ENCODE measurements at places on chromosomes 2 and 18.

- no peak for DNase-seq
These were observed 239.8 kb upstream of the MYT1L start for GRCh38 chr2:2570871-2571270.

DNA sequence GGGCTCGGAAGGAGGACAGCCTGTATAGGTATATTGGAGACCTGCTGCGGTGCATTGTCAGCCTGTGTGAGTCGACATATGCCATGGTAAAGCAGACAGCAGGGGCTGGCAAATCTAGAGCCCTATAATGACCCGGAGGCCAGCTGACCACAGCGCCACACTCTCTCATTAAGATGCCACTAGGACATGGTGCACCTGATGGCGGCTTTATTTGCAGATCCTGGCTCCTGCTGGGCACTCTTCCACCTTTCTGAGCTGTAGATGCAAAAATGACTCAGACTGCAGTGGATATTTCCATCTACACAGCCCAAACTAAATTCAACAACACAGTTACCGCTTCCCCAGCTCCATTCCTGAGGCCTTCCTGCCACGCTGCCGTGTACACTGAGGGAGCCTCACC is 389.9 kb downstream of the TNS1 start:
- DNase-seq: no peak

DNA sequence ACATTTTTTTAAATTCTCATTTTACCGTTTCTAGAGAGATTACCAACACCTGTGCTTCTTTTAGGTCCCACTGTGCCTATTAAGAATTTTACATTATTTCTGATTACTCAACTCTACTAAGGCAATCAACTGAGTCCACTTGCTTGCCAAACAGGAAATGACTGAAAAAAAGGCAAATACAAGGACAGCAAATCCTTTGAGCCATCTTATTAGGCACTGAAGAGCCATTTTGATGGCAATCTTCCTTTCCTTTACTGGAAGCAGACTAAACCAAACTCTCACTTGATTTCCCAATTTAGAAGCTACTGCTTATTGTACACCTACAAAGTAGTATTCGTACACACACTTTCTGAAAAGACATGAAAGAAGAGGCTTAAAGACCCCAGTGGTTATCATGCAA is 121.4 kb upstream of the COL3A1 start:
- DNase-seq: no peak

GRCh38 chr2:71997843-71998242 is 149.8 kb downstream of the CYP26B1 start:
- DNase-seq: no peak

DNA sequence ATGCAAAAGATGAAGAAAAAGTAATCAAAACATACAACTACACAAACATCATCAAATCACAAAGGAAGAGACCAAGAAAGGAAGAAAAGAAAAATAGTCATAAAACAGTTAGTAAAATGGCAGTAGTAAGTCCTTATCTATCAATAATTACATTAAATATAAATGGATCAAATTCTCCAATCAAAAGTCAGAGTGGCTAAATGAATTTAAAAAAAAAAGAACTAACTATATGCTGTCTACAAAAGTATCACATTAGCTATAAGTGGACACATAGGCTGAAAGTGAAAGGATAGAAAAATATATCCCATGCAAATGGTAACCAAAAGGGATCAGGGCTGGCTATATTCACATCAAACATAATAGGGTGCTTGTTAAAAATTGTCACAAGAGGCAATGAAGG is 116.5 kb downstream of the NOL4 start:
- DNase-seq: no peak

DNA sequence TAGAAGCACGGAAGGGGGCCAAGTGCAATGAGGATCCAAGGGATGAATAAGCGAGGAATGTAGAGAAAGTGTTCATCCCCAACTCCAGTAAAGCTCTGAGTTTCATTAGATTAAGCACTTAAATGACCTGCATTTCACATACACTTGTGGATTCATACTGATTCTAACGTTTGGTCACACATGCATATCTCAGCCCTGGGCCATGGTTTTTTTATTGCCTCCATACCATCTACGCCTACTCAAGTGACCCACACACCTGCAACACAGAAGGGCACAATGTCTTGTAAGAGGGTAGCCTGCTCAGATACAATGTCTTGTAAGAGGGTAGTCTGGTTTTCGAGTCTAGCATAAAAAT is 566 bp upstream of the MRPS5 start:
- no peak for DNase-seq

DNA sequence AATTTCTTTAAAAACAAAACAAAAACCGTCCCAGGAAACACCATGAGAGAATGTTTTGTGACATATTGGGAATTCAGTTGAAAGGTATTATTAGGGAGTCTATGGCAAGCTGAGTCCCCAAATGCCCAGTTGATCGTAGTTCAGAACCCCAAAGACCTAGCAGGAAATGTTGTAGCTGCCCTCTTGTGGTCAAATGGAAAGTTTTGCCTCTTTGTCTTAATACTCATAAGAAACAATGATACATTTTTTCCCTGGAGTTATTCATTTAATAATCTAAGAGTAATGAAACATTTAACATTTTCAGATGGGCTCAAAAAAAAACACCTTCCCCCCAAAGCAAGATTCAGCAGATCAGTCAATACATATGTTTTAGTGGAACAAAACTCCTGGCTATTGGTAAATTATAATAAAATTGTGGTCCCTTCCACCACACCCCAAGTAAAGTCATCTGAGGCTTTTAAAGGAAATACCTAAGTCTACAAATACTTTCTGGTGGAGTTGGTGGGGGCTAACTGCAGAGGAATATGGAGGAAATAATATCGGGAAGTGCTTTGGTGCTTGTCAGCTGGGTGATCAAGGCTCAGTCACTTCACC is 37.8 kb upstream of the EFEMP1 start:
- peak; percentile 45 for DNase-seq

DNA sequence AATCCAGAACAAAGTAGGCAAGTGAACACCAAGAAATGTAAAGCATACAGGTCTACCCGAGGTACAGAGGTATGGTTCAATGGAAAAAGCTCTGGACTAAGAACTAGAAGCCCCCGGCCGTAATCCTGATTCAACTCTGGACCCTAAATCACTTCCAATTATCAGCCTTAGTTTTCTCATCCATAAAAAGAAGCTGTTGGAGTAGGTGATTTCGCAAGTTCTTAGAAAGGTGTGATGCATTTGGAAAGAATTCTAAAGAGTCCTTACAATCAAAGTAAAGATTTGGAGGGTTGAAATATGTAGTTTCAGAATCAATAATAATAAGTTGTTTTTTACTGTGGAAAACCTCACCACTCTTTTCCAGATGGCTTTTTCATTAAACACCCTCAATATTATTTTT is 622.1 kb upstream of the ID2 start:
- DNase-seq: no peak

- DNase-seq: no peak
These were observed 21.6 kb downstream of the CIB4 start for GRCh38 chr2:26619521-26619951.

DNA sequence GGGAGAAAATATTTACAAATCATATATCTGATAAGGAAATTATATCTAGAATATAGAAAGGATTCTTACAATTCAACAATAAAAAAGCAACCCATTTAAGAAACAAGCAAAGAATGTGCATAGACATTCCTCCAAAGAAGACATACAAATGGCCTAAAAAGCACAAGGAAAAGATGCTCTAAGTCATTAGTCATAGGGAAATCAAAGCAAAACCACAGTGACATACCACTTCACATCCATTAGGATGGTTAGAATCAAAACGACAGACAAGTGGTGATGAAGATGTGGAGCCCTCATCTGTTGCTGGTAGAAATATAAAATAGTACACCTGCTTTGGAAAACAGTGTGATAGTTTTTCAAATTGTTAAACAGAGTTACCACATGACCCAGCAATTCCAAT is 48.2 kb downstream of the MAPRE2 start:
- no peak for DNase-seq

GRCh38 chr2:42072349-42073118 is 24.7 kb downstream of the PKDCC start:
- DNase-seq: no peak

GRCh38 chr2:129798626-129799025 is 180.8 kb upstream of the RAB6C start:
- DNase-seq: no peak

DNA sequence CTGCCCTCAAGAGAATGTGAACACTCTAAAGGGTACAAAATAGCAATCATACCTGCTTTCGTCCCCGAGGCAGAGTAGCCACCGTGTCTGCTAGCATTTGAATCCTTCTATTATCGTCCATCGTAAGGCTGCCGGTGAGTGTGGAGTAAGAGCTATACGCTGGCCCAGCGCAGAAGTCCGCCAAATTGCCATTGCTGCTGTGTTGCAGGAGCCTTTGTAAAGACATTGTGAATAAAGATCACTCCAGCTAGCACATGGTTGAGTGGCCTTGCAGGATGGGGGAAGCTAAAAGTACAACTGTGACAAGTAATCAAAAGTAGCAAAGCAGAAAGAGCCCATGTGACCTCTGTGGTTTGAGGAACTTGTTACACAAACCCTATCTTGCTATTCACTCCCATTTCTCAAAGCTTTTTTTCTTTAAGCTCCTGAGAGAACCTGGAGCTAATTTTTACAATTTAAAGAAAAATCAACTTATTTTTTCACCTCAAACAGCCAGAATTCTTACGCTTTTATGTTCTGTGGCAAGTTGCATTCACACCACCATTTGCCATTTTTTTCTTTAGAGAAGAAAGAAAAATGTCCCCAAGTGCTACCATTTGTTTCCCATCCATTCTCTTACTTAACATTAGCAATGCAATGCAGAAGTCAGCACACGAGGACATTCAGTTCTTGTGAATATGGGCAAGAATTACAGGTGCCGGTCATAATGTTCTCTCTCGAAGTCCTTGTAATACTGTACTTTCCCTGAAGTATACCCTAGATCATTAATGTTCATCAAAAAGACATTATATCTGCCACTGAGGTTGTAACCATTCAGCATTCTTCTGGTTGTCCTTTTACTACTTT is at the start of gene CYTIP:
Gene CYTIP (minus strand): TSS at position 295 of the 846 bp plus-strand sequence. CDS start 69 bp downstream, at position 226.
- no peak for DNase-seq

DNA sequence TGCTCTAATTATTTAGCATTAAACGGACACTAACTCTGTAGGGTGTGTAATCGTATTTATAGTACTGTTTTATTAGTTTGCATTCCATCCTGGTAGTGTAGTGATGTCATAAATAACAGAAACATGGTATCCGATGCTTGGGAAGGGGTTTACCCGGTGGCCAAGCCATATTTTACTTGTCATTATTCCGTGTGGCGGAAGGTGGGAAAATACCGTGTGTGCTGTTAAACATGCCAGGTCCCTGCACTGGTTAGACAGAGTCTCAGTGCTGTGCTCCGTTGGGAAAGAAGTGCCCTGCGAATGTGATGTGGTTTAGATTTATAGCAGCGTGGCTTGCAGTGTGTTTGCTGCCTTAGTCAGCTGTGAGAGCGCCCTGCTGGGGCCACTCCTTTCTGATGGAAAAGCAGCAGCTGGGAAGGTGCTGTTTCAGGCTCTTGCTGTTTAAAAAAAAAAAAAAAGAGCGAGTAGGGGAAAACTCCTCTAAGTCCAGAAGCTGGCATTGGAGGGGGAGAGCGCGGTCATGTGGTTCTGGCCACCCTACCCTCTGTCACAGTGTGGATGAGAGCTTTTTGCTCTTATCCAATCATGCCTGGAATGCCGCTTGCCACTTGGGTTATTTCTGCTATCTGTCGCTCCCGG is 211.0 kb downstream of the NEDD4L start:
- DNase-seq: no peak

DNA sequence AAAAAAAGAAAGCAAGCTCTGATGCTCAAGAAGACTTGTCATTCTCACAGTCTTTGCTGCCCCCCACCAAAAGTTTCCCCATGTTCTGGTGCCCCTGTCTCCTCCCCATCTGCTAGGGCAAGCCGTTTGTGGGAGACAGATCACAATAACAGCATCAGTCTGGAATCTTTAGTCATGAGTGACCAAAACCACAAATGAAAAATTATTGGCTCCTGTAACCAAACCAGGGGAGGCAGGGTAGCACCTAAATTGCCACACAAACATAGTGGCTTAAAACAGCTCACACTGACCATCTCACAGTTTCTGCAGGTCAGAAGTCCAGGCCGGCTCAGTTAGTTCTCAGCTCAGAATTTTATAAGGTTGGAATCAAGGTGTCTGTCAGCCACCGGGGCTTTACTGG is 9.1 kb upstream of the B3GNT7 start:
- DNase-seq: no peak

DNA sequence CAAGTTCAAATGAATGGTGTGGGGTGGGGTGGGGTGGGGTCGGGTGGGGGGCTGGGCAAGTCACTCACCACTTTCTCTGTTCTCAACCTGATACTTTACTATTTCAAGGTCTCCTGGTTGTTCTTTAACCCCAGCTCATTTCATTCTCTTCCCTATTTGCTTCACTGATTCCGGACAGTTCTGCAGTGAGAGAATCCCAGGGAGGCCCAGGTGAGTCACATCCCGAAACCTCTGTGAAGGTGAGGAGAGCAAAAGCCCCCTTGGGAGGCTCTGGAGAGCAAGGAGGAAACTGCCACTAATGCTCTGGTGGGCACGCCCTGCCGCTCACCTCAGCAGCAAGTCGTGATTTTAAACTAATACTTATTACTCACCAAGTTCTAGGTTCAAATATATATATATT is 8.9 kb downstream of the EDAR start:
- no peak for DNase-seq

DNA sequence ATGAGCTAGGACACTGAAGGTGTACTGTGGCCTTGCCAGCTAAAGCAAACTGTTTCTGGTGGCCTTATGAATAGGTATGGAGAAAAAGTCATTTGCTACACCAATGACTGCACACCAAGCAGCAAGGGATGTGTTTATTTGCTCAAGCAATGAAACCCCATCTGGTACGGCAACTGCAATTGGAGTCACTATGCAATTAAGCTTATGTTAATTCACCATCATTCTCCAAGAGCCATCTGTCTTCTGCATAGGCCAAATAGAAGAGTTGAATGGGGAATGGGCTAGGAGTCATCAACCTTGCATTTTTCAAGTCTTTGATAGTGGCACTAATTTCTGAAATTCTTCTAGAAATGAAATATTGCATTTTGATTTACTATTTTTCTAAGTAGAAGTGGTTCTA is 372.0 kb downstream of the KCNJ3 start:
- DNase-seq: no peak

DNA sequence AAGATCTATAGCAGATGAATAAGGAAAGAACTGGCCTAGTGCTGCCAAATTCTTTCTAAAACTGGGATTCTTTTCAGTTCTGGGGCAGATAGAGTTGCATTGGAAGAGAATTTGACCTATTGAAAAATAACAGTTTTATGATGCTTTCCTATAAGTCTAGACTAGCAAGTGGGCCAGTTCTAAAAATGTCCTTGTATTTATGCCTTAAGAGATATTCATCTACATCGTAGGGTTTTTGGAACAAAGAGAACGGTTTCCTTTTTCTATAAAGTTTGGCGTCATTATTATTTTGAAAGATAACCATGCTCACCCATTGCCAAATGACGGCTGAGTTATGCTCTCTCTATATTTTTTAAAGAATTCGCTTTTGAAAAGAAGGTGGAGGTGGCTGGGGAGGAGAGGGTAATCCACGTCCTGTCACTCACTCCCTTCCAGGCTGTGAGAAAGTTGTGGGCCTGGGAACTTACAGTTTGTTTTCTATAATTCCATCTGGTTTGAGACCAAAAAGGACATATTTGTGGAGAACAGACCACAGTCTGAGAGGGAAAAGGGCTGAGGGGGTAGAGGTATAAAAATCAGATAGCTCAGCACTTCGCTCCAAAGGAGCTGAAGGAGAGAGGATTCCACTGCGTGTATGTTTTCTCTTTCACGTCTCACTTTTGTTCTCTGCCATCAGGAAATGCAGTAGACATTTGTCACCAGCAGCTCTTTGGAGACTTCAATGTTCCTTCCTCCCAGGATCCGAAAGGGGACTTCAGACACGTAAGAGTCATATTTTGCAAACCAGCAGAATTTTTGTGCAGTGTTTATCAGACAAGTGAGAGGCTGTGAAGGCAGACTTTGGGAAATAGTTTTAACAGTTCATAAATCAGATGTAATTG is 281.9 kb upstream of the FN1 start:
- DNase-seq: no peak

Measured in NCI-H526 treated with DMSO at 0.1 percent for 48 hours (cell line).